ENCODE measurements at places on chromosomes 4 and X.

DNA sequence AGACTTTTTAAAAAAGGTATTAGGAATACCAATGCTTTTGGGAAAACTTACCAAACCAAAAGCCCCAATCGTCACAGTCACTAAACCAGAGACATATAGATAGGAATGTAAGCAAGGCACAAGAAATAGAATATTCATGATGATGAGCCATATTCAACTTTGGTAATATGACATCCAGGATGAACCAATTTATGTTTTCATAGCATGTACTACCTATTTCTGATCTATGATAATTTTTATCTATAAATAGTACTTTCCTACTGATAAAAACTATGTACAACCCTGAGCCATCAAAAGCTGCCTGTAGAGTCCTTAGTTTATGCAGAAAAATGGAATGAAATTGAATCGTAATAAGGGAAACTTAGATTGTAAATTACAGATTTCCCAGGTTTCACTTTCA is 18.9 kb downstream of the CAMK2D start:
- no peak for DNase-seq

DNA sequence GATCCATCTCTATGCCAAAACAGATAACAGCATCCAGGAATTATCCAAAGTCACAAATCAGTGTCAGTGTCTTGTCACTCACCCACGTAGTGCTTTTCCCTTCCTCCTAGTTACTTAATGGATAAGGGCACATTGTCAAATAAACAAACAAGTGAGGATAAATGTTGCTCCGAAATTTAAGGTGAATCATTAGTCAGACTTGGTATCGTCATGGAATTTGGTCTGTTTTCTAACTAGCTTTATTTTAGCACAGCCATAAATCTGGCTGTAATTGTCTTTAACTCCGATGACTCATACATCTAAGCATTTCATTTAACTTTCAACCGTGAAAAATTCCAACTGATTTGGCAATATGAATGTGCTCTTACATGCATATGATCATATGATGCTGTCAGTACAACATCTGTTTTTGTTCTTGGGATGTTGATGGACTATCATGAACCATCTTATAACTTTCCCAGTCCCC is 83.3 kb downstream of the SNCA start:
- no peak for DNase-seq

DNA sequence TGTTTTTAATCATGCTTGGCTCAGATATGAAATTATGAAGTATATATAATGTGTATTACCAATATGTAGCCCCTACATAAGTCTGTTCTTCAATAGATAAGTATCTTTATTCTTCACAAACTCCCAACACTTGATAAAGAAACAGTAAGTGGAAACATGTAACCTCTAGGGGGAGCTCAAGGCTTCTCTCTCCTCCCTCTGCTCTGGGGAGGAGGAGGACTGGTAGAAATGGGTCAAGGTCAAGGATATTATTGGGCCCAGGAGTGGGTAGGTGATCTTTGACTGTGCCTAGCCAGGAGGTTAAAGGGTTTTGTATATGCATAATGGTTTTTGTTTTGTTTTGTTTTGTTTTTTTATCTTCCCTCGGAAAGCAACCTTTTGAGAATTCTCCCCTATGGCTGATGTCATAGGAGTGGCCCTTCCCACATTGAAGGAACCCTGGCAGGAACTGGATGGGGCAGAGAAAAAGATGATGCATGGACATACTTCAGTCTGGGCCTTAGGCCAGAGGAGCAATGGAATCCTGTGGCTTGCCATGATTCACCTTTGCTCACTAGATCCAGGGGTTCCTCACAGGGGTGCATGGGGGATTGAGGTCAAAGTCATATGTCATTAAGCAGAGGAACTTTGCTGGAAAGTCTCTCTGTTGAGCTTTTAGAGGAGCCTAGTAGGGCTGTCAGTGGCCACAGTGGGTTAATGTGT is 460.3 kb downstream of the MID1IP1 start:
- no peak for DNase-seq

DNA sequence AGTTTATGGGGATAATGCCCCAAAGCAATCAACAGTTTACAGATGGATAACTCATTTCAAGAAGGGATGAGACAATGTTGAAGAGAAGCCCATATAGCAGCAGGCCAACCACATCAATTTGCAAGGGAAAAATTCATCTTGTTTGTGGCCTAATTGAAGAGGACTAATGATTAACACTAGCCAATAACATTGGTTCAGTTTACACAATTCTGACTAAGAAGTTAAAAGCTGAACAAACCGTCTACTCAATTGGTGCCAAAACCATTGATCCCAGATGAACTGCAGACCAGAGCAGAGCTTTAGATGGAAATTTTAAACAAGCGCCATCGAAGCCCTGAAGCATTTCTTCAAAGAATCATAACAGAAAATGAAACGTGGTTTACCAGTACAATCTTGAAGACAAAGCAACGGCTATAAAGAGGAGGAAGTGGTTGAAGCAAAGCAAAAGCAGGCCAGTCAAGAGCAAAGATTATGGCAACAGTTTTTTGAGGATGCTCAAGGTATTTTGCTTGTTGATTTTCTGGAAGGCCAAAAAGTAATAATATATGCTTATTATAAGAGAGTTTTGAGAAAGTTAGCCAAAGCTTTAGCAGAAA is 20.5 kb upstream of the BLTP1 start:
- no peak for DNase-seq

DNA sequence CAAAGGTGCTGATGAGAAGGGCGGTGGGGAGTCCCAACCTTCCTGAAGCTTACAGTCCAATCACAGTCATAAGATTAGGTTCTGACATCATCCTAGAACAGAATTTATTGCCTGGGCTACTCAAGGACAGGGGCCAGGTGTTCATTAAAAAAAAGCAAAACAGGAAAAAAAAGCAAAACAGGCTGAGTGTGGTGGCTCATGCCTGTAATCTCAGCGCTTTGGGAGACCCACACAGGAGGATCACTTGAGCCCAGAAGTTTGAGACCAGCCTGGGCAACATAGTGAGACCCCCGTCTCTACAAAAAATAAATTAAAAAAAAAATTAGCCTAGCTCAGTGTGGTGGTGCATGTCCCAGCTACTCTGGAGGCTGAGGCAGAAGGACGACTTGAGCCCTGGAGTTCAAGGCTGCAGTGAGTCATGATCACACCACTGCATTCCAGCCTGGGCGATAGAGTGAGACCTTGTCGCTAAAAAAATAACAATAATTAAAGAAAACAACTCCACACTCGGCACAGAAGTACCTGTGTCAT is 3.0 kb downstream of the RAB9A start:
- DNase-seq, result no peak

Measured in Right ventricle myocardium superior (tissue), 1 donor.